Right renal cortex interstitium (tissue), 3 donors: ENCODE measurements at places on chromosomes 1 and 21. TPM values are rescaled to one million over a fixed set of nuclear protein-coding genes. Genes with fewer than 3 reads are reported as not detected.

- DNase-seq: no peak
Observed at GRCh38 chr1:88890791-88891317, 513 bp downstream of the GTF2B start.

- no peak for DNase-seq
Observed at GRCh38 chr21:34351786-34352241, 12.0 kb upstream of the KCNE2 start.

DNA sequence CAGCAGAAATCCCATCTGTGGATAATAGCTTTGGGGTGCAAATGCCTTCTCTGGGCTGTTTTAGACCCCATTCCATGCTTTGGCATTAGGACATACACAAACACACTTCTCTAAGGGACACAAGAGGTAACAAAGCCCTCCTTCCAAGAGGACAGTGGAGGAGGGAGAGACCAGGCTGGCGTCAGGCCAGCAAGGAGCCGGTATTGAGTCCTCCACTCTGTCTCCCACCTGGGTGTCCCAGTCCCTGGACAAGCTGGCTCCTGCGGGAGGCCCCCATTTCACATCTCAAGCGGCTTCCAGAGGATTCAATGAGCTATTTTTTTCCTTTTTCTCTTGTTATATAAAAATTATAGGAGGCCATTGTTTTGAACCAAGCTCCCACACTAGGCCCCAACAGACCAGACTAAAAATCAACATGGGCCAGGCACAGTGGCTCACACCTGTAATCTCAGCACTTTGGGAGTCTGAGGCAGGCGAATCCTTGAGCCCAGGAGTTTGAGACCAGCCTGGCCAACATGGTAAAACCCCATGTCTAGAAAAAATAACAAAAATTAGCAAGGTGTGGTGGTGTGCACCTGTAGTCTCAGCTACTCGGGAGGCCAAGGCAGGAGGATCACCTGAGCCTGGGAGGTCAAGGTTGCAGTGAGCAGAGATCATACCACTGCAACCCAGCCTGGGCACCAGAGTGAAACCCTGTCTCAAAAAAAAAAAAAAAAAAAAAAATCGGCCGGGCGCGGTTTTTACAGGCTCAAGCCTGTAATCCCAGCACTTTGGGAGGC is 142.9 kb downstream of the TOMM20 start:
- DNase-seq: no peak

FGGY gene
- polyA plus RNA-seq: 22.8 TPM
